ENCODE measurements at places on chromosomes 16 and 17. TPM values are rescaled to one million over a fixed set of nuclear protein-coding genes. Genes with fewer than 3 reads are reported as not detected.

The KRTAP17-1 gene
- total RNA-seq = not detected

DNA sequence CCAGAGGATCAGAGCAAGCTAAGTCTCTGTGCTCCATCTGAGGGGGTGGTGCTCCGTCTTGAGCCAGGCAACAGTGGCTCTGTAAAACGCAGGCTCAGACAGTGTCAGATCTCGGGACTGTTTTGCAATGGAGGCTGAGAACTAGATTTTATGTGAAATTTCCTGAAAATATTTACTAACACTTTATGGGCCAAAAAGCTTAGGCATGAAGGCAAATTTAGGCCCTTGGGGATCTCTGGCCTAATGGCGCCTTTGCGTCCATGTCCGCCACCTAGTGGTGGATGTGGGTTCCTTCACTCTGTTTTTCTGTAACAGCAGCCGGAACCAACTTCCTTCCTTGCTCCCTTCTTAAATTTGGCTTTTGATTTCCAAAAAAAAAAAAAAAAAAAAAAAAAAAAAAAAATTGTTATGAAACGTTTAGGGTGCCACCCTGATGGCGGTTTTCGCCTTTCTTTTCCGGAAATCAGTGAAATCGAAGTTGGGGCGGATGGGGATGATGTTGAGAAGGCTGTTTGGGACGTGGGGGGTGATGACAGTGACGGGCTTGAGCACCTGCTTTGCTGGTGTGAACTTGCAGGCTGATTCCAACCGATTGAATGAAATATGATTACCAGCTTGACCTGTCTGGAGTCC, 14.0 kb upstream of the ELAC2 start:
- peak; percentile 60 for DNase-seq
- H3K27ac ChIP-seq = no peak overlapping the region
- no peak overlapping the region for H3K4me3 ChIP-seq
- no peaks in the 10 kb centered on the region for H3K4me1 ChIP-seq

DNA sequence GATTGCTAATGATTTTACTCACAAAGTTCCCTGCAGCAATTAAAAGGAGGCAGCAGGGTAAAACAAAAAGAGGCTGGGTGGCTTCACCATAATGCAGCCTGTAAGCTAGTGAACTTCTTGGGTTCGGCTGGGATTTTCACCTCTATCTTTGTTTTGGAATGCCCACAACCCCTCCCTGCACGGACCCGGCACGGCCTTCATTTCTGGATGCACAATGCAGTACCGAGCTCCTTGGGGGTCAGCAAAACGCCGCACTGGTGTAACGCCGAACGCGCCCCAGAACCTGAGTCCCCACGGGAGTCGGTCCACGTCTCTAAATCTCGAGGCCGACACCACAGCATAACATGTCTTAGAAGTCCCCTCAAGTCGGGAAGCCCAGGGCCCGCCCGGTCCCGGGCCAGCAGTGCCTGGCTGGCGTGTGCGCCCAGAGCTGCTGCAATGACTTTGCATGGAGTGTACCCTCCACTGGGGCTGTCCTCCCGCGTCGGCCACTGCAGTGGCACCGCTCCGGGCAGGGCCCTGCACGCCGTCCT, 759 bp downstream of the UBE2O start:
- DNase-seq = no peak
- peaks cover 11% of the 10 kb centered on the region for H3K4me1 ChIP-seq
- H3K27ac ChIP-seq = no peak overlapping the region
- H3K4me3 ChIP-seq = peak overlapping the region; percentile 100

The SPNS2 gene
- total RNA-seq = 8.3 TPM

The GPR179 gene
- 0.03 TPM for total RNA-seq

DNA sequence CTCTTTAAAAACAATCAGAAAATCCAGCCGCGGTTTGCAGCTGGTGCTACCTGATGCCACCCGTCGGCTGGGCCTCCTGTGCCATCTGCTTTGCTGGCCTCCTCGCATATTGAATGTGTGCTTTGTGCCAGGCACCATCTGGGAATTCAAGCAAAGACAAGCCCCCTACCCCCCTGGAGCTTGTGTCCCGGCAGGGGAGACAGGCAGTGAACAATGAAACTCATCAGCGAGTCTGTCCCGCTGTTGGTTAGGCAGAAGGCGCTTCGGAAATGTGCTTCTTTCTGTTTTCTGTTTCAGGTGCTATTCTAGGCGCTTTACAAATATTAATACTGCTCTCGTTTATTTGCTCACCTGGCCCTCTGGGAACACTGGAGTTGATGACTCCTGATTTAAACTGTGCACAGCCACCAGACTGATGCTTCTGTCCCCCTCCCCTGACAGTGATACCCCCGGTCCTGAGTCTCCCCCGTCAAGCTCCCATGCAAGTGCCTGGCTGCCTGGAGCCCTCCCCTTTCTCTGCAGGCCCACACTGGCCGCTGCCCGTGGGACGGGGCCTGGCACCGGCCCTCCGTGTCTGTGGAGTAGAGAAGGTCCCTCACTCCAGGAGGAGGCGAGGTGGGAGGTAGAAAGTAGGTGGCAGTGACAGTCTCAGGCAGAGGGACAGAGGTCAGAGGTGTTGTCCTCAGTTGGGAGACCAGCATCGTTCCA, 126.1 kb upstream of the PLCG2 start:
- H3K27ac ChIP-seq = no peak overlapping the region
- no peaks in the 10 kb centered on the region for H3K36me3 ChIP-seq
- H3K27me3 ChIP-seq = no peaks in the 10 kb centered on the region
- DNase-seq = no peak
- peaks cover 24% of the 10 kb centered on the region for H3K4me1 ChIP-seq
